Foreskin fibroblast (primary cell): ENCODE measurements at places on chromosomes 6 and 20.

- no peak for DNase-seq
Observed at GRCh38 chr20:45218124-45218523, 3.0 kb upstream of the SEMG2 start.

DNA sequence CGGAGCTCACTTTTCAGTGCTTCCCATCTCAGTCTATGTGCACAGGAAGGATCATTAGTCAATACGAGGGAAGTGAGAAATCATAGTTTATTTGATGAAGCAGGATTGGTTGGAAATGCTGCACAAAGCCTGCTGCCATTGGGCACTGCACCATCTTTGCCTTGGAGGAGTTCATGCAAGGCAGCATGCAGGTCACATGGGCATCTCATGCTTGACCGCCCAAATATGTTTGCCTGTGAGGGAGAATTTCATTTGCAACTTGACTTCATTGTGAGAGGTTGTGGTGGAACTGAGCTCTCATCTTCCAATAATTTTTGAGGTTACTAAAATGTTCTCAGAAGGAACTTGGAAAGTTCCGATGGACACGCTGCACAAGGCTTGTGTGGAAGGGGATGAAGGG is 83.9 kb upstream of the SYNDIG1 start:
- no peak for DNase-seq

DNA sequence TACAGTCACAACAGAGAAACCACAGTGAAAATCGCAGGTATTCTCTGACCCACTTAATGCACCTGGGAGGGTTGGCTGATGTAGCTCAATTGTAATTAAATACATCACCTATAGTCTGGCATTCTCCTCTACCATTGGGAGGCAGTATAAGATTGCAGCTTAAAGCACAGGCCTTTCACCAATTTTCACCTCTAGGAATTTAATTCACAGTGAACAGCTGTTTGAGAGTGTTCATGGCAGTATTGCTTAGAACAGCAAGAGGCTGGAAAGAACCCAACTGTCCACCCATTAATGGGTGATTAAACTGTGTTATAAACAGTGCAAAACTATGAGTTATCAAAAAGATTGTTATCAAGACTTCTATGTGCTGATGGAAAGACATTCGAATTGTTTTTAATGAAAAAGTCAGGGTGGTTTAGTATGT is 2.0 kb downstream of the EDEM2 start:
- DNase-seq, result peak; percentile 41

DNA sequence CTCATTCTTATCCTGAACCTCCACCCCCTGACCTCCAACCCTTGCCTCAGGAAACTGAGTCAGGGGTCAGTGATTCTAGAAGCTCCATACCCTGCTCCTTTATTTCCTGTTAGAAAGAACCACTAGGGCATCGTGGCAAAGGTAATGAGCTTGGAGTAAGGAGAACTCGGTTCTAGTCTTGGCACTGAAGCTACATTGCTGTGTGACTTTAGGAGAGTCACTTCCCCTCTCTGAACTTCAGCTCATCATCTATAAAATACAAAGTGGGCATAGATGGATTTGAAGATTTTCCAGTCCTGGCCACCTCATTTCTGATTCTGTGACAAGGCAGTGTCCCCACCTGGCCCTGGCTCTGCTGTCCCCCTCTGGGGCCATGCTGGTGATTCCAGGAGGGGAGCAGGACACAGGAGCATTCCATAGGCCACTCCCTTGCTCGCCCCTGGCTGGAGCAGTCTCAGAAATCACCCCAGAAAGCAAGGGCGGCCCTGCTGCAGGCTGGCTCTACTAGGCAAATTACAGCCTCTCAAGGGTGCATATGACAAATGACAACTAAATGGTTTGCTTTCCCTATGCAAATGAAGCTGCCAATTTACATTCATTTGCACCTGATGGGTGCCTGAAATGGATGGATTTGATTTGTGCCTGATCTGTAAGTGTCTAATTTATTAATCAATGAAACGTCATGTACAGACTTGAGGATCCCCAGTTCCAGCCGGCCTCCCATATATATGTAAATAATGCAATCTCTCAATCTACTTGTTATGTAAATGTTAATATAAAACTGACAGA is 62.2 kb downstream of the LRFN2 start:
- no peak for DNase-seq

- DNase-seq, result peak; percentile 15
Observed at GRCh38 chr6:49430187-49430586, 32.9 kb downstream of the MMUT start.

- no peak for DNase-seq
Observed at GRCh38 chr6:106807947-106808611, 166.4 kb downstream of the CD24 start.

DNA sequence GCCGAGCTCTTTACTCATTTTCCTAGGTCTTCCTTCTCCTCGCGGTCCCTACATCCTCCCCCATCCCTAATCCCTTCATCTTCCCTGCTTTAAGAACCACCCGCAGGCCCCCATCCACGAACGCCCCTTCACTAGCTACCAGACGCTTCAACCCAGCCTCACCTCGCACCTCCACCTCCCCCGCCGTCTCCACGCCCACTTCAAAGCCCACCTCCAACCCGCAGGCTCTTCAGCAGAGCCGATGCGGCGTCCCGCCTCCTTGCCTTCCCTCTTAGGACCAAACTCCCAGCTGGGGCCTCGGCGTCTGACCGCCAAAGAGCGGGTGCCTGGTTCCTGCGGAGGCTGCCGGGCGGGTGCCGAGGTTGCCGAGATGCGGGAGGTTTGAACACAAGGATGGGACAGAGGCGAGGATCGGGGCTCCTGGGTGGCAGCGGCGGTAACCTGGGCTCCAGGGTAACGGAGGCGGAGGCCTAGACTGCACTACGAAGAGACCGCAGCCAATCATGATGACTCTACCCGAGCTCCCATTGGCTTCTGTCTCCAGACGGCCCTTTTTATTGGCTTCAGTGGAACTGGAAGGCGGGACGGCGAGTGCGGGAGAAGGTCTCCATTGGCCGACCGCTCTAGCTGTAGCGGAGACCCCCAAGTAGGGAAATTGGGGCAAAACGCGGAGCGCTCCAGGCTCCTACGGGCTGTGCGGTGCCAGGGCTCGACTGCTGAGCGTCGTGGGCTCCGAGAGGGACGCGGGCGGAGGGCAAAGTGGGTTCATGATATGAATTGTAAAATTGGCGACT is at the start of gene LCA5:
LCA5 (minus strand) TSS at position 477 of the 794 bp plus-strand sequence. CDS start 18,536 bp downstream, outside the sequence.
- peak; percentile 98 for DNase-seq

DNA sequence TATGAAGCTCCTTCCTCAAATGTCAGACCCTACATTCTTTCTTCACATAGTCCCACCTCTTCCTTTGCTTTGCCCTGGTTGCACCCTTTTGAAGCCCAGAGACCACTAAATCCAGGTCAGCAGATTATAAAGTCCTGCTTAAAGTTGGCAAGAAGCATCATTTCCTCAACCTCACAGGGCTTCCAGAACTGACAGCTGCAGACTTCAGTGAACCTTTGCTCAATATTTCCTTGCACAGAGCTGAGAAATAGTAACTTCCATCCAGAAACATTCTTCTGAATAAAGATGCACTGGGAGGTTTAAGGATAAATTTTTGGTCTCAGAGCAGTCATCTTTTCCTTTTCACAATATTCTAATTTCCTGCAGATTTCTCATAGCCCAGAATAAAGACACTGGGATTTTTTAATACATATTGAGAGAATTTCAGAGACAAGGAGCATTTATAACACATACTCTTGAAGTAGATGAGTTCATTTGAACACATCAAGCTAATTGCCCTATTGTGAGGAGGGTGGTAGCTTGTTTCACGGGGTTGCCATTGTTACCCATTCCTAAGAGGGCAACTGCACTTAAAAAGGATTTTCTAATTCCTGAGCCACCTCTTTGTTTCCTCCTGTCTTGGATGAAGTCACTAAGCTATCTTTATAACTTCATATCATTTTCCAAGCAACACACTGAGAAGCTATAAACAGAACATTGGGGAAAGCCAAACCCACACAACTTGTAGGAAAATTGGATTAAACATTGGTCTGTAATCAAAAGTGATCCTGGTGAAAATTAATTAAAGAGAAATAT is 150.2 kb upstream of the PLN start:
- DNase-seq, result no peak

DNA sequence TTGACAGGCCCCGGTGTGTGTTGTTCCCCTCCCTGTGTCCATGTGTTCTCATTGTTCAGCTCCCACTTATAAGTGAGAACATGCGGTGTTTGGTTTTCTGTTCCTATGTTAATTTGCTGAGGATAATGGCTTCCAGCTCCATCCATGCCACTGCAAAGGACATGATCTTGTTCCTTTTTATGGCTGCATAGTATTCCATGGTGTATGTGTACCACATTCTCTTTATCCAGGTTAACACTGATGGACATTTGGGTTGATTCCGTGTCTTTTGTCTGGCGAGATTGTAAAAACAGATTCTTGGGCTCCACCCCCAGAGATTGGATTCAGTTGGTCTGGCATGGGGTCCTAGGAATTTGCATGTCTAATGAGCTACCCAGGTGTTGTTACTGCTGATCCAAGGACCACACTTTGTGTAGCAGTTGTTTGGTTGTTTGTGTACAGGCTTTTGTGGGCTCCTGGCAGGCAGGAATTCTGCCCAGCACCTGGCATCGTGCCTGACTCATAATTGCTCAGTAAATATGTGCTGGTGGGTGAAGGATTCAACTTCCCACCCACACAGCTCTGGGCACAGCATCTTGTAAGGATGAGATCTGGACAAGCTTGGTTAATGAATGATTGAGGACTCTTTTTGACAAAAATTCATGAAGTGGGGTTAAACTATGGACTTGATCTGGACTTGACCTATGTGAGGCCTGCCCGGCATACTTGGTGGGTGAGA is 5.2 kb downstream of the TOX2 start:
- no peak for DNase-seq

- DNase-seq, result no peak
Observed at GRCh38 chr6:135115834-135116233, 61.2 kb upstream of the HBS1L start.

- DNase-seq, result no peak
Observed at GRCh38 chr20:58568483-58569240, 53.5 kb upstream of the APCDD1L start.

- DNase-seq, result no peak
Observed at GRCh38 chr6:10073341-10073740, 341.5 kb downstream of the TFAP2A start.

DNA sequence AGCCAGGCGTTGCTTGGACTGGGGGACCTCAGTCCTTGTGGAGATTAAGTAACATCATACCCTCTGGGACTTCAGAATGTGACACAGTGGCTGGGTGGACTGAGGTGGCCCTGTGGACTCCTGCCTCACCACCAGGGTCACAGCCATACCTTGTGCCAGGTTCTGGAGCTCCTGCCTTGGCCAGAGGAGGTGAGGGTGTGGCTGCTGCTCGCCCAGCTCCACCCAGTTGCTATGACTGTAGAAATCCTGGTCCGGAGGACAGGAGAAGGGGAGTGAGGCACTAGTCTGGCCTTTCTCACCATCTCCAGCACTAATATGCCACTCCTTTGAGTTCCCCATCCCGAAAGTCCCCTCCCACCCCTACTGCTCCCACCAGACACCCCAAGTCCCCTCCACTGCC is 1.9 kb downstream of the VWA7 start:
- no peak for DNase-seq

- no peak for DNase-seq
Observed at GRCh38 chr6:45301348-45302142, 26.6 kb upstream of the RUNX2 start.

- no peak for DNase-seq
Observed at GRCh38 chr20:11979306-11979990, 61.8 kb downstream of the BTBD3 start.
